GM10248 (cell line): ENCODE measurements at places on chromosomes 7 and 10.

GRCh38 chr7:158475036-158475678, 112.5 kb downstream of the PTPRN2 start:
- no peak for DNase-seq

DNA sequence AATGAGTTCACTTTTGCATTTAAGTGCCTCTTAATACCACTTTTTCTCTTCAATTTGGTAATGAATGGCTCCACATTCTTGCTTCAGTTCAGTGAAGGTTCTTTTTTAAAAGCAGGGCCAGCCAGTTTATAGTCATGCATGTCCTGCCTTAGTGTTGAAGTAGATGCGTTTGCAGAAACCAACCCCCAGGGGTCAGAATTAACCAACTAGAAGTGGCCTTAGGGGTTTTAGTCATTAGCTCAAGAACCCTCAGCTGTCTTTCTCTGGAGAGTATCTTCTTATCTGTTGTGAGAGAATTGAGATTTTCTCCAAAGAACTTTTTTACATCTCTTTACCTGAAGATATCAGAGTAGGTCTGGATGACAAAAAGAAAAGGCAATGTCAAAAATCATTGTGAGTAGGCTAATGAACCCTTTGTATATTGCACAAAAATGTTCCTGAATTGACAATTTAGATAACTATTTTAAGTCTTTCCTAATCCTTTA, 82.2 kb downstream of the PIK3CG start:
- DNase-seq: peak; percentile 52

DNA sequence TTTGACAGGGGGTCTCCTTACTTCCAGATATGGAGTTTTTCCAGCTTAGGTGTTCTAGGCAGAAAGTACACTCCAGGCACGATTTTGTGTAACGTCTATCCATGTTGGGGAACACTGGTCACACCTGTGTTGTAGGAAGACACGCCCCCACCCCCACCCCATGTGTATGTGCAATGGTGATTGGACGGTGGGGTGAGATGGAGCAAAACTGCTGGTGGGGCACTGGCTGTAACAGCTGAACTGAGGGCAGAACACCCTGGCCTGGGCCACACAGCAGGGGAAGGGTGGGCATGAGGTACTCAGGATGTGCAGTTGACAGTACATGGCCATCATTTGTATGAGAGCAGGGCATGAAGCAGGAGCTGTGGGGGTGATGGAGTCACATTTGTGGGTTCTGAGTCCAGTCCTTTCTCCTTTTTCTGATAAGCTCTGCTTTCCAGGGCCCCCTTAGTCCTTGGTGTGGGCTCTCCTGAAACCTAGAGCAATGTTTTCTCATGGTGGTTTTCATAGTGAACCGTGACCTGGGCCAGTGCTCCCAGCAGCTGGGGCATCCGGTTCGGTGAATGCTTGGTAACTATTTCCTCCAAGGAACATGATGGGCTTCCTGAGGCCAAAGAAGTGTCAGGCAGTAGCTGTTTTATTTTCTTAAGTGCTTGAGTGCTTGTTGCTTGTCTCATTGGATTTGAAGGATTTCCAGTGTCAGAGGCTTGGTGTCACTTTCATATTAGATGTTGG, 63.4 kb upstream of the AQP1 start:
- DNase-seq: no peak

GRCh38 chr7:45658716-45659495, 84.7 kb downstream of the ADCY1 start:
- no peak for DNase-seq

DNA sequence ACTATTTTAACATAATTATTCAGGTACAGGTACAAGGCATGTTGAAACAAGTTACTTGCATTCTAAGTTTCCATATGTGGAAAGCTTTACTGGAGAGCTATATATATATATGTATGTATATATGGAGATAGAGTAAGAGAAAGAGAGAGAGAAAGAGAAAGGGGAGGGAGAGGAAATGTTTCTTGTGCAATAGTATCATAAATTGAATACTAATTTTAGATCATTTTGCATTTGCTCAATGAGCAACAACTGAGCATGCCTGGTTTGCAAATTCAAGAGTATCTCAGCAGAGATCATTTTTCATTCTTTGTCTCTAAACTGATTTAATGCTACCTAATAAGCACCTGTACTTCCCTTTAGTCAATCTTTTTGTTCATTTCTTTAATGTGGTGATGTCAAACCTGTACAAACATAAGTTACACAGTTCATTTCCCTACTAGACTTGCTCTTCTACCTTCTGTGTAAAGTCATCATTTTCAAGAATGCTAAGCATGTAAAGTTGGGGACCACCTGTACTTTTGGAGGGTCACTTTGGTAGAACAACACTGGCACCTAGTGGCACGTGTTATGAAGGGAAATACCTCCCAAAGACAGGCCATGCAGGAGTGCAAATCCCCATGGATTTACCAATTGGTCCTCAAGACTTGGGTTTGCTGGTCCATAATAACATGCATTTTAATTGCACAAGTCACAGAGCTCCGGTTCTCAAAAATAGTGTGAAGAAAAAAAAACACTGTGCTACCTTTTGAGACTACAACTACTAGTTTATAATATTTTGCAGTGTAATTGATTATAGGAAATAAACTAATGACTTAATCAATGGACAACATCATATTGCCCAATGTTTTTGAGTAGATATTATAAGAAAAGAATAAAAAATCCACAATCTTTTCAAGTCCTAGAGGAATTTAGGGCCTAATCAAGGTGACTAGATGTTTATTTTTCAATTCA, 431.2 kb upstream of the IGFBP3 start:
- DNase-seq: peak; percentile 43

DNA sequence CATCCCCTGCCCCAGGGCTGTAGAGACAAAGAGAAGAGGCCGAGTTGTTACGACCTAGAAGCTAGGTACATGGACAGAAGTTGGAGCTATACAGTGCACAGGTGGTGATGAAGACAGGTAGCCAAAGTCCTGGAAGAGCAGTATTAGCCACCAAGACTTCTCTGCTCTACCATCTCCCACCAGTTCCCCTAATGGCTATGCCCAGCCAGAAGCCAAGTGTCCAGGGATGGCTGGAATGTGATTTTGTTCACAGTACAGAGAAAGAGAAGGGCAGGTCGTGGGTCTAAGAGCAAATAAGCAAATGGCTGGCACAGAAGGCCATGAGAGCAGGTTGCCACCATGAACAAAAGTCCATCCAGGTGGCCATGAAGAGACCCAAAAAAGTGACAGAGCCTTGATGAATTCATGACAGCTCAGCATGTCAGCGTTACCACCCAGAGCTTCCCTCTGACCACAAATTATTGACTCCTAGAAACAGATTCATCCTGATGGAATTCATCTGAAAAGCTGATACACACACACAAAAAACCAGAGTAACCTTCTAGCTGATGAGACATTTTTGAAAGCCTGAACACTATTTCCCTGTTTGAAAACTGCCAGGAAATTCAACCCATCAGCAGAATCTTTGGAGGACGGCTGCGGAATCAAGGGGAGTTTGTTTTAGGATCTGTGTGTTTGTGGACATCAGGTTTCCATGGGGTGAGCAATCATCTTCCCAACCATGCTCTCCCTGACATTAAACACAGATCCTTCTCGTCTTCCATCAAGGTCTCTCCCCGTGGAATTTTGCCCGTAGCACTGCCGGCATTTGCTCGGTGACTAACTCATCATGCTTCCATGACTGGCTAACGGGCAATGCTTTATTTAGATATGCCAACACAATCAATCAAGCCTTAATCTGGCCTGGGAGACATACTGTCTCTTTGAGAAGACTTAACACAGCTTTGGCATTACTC, 906.7 kb upstream of the AUTS2 start:
- DNase-seq: no peak

DNA sequence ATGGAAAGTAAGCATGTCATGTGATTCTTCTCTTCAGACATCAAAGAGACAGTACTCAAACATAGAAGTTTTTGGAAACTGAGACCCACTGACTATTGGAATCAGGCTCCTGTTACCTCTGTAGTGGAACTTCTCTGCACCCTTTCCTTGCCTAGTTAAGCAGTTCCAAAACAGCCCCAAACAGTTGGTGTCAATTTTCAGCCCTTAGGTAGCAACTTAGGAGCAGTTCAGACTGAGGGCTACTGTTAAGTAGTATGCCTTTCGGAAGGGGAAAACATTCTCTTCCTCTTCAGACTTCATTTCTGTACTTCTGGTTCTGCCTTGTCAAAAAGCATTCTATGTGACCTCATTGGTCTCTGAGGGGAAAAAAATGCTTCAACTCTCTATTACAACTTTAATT, 85.7 kb downstream of the ZNF277 start:
- DNase-seq: no peak

- no peak for DNase-seq
Measured at GRCh38 chr7:148852272-148852671, 31.8 kb downstream of the EZH2 start.

DNA sequence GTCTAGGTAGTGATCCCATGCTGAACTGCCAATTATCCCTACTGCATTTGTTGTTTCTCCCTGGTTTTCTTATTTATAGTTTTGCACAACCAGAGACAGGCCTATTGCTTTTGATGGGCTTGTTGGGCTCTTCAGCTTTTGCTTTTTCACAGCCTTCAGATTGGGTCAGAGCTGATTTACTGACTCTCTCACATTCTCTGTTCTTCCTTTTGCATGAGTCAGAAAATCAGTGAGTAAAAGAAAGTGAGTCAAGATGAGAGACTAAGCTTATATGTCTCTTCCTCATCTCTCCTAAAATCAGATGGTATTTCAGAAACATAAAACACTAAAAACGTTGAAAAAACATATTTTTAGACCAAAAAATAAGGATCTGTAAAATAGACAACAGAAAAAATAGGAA, 1135.4 kb downstream of the XPNPEP1 start:
- no peak for DNase-seq

DNA sequence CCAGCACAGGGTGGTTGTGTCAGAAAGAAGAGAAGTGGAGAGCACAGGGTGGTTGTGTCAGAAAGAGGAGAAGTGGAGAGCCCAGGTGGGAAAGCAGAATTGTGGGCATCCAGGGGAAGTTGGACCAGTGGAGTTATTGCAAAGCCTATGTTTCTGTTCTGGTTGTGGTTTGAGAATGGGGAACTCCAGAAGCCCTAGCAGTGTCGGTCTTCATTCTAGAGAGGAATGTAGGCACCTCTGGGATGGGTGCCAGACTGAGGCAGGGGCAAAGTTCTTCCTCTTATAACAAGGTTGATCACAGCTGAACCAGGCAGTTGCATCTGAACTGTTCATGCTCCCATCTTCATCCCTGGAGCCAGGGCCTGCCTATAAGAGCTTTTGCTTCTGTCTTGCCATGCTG, 954 bp downstream of the FSCN3 start:
- DNase-seq: no peak

- no peak for DNase-seq
Measured at GRCh38 chr7:92876836-92877235, 40.5 kb upstream of the CDK6 start.

GRCh38 chr7:117682681-117683385, 190.4 kb downstream of the CTTNBP2 start:
- DNase-seq: no peak

GRCh38 chr7:132179080-132179430, 397.2 kb downstream of the PLXNA4 start:
- DNase-seq: no peak

DNA sequence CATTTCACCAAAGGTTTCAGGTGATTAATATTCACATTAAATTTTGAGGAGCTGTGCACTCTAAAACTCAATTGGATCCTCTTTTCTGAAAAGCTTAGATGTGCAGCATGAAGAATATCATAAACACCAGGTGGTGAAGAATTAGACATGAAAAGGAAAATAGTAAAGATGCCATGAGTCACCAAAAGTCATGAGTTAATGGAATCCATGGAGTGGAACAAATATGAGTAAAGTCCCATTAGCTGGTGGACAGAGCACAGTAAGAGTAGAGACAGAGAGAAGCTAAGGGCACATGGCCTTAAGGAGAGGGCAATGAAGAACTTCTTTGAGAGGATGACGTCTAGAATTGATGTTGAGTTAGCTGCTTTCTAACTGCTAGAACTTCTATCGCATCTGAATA, 271.6 kb downstream of the CSTF2T start:
- no peak for DNase-seq

DNA sequence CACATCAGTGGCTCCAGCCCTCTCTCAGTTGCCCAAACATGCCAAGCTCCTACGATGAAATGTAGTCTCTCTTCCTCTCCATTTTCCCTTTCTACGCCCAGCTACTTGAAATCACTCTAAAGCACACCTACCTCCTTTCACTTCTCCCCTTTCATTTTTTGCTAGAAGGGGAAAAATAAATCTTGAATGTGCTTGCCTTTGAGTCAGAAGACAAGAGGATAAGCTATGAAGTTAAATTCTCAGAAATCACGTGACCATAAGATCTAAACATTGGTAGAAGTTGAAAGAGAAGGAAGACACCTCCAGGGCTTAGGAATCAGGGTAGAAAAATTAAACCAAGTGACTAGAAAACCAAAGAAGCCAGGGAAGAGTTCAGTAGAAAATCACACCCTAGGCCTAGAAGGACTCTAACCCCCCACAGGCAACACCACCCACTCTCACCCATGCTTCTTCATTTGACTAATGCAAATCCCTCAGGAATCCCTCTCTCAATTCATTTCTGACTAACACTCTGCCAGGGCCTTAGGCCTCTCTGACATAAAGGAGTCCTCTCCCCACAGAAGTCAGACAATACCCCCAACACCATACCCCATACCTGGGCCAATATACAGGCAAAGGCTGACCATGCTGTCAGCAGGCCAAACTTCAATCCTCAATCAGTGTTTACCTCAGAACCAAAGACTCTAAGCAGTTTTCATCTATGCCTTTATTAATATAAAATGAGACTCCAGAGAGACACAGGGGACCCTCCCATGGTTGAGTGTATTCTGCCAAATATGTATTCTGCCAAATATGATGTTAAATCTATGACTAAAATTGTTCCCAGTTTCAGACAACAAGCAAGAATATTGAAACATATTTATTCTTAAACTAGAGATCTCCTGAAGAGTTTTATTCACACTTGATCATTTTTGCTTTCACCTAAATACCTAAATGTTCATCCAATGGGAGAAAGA, 84.8 kb downstream of the ELMO1 start:
- DNase-seq: no peak

DNA sequence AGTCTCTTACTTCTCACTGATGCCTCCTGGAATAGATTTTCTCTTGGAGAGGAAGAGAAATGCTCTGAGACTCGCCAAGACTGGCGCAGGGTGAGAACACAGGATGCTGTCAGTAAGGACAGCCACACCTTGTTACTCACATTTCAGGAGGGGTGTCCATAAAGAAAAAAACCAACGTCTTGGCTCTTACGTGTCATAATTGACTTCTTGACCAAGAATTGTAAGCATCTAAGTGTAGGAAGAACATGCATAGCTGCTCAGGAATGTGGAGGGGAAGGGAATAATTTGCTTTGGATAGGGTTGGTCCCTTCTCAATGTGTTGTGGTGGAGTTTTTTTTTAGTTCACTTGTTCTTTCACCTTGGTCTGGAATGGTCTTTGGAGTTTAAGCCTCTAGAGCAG, 43.8 kb upstream of the ZNF438 start:
- no peak for DNase-seq
